ENCODE measurements at places on chromosomes 13 and 19. TPM values are rescaled to one million over a fixed set of nuclear protein-coding genes. Genes with fewer than 3 reads are reported as not detected.

The PALM gene
- total RNA-seq: 26.7 TPM

The CYP2A6 gene
- not detected for total RNA-seq

The IGFL1 gene
- not detected for total RNA-seq

The GPR4 gene
- total RNA-seq: not detected

The GNG8 gene
- total RNA-seq: not detected

The ZFP28 gene
- 5.1 TPM for total RNA-seq

The C1QTNF9 gene
- not detected for total RNA-seq

The SELENOV gene
- total RNA-seq: 5.9 TPM

The GRIK5 gene
- total RNA-seq: 45.5 TPM

The ZNF723 gene
- not detected for total RNA-seq

The U2AF1L4 gene
- total RNA-seq: 11.6 TPM

The MICU2 gene
- 45.7 TPM for total RNA-seq

The SMIM44 gene
- total RNA-seq: not detected

The SERPINE3 gene
- total RNA-seq: 0.86 TPM

The COX7A1 gene
- total RNA-seq: 2.4 TPM

The NLRP7 gene
- 1.0 TPM for total RNA-seq

The LRRC8E gene
- total RNA-seq: 3.4 TPM

The MYH14 gene
- total RNA-seq: 16.7 TPM

Measured in endodermal cell (in vitro differentiated cells).